ENCODE measurements at places on chromosomes 5 and 9.

DNA sequence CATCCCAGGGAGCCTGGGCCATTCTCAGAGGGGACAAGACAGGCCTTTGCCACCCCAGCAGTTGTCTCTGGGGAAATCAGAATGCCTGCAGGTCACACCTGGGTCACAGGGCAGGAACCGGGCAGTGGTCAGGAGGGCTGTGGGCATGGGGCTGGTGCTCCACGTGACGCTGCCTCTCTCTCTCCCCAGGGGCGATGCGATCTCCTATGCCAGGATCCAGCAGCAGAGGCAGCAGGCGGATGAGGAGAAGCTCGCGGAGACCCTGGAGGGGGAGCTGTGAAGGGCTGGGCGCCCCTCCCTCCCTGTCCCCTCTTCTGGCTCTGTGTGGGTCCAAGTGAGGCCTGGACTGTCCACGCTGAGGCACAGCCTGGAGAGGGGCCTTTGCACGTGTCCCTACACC lies 8.6 kb downstream of the CACFD1 start:
- no peak for DNase-seq

GRCh38 chr5:141864371-141865370 lies 13.5 kb downstream of the PCDH1 start:
- no peak for DNase-seq

GRCh38 chr5:150245808-150246207 lies 43.8 kb downstream of the CAMK2A start:
- DNase-seq = no peak

DNA sequence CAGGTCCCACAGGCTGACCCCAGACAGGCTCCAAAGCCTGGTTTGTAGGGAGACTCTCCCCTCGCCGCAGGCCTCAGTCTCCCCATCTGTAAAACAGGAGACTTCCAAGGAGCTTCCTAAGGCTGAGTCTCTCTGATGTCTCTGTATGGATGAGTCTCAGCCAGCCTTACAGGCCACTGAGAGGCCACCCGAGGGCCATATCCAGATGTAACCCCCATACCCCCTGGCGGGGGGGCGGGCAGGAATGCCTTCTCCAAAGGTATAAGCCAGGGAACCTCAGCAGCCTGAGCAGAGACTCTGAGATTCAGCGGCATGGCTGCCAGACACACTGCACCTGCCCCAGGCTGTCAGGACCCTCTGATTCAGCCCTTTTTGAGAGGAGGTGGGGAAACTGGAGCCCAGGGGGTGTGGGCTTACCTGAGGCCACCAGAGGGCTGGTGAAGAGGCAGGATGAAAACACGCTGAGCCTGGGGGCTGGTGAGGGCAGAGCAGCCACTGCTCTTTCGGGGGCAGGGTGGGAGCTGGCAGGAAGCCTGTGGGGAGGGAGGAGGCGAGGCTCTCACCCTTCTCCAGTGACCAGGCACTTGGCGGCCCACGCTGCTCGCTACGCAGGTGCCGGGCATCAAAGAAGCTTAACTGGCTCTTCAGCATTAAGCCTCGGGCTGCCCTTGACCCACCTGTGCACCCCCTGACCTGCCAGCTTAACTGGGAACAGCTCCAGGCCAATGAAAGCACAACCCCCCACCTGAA lies 5.5 kb upstream of the SUSD3 start:
- DNase-seq = no peak

DNA sequence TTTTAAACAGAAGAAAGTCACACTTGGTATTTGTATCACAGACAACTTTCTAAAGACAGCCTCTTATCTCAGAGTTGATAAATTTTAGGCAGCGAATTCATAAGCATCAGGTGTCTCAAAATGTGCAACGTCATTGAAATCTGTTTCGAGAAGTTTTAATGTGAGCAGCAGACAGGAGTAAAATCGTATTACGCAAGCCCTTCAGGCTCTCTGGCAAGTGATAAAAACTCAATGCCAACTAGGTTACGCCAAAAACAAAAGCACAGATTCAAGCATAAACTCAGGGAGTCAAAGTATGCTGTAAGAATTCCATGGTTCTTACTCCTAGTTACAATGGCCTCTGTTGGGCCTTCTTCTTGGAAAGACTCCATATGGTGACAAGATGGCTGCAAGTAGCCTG lies 244.7 kb downstream of the SEMA5A start:
- no peak for DNase-seq

- DNase-seq = no peak
These were observed 32.3 kb upstream of the TNPO1 start for GRCh38 chr5:72784129-72784528.

DNA sequence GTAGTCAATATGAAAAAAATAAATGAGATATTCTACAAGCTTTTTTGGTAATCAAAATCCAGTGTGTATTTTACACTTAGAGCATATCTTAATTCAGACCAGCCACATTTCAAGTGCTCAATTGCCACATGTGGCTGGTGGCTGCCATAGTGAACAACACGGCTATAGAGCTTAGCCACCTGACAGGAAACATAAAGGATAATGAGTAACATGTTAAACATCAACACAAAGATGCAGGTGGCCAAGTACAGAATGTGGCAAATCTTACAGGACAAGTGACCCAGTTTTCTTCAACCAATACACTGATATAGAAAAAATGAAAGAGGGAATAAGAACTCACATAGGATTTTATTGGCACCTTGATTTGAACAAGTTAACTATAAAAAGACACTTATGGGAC lies 61.4 kb downstream of the KIF24 start:
- DNase-seq = no peak

All from hypothalamus (tissue), 51 donors.